NCI-H2029 treated with DMSO at 0.1 percent for 48 hours (cell line): ENCODE measurements at places on chromosomes 4 and X.

DNA sequence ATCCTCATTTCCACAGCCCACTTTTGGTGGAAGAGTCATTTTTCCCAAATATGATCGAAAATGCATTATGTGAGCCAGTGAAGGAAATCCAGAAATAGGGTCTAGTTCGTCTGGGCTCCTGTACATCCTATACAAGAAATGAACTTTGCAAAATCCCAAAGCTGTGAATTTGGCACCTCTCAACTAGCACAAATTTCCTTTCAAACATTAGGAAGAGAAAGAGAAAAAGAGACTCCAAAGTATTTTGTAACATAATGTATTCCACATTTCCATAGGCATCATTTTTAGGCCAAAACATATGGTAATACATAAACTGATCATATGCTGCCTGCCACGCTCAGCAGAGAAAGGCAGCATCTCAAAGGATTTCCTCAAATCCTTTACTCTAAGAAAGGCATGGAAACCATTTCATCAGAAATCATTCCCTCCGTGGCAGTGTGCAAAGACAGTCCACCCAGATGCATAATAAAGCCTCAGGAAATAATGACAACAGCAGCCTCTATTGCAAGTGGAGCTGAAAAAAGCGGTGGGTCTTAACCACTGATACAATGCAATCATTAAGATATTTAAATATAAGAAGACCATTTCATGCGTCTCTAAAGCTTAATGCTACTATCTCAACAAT, 56.8 kb downstream of the ANOS1 start:
- DNase-seq: no peak

DNA sequence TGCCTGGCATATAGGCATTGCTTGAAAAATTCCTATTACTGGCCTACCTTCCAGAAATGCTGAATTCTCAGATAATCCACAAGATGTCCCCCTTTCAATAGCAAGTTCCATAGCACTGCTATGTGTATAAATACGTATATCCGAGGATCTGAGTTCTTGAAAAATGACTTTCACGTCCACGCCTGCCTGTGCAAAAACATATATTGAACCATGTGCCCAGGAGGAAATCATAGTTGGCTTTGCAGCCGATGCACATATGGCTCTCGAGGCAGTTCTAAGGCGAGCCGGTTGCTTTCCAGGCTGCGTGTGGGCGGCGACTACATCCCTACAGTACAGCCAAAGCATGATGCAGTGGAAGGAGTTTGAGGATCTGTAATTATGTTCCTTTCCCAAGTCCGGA, 55.4 kb upstream of the ESX1 start:
- no peak for DNase-seq

DNA sequence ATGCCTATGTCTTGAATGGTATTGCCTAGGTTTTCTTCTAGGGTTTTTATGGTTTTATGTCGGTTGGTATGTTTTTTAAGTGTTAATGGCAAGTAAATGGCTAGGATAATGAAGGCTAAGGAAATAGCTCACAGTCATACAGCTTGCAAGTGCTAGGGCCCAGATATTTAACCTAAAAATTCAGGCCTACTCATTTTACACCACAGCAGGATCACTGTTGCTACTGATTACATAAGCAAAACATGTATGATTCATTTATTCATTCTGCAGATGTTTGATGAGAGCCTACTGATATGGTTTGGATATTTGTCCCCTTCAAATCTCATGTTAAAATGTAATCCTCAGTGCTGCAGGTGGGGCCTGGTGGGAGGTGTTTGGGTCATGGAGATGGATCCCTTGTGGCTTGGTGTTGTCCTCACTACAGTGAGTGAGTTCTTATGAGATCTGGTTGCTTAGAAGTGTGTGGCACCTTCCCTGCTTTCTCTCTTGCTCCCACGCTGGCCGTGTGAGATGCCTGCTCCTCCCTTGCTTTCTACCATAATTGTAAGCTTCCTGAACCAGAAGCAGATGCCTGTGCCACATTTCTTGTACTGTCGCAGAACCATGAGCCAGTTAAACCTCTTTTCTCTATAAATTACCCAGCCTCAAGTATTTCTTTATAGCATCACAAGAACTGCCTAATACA, 175.5 kb downstream of the MAPK10 start:
- no peak for DNase-seq

DNA sequence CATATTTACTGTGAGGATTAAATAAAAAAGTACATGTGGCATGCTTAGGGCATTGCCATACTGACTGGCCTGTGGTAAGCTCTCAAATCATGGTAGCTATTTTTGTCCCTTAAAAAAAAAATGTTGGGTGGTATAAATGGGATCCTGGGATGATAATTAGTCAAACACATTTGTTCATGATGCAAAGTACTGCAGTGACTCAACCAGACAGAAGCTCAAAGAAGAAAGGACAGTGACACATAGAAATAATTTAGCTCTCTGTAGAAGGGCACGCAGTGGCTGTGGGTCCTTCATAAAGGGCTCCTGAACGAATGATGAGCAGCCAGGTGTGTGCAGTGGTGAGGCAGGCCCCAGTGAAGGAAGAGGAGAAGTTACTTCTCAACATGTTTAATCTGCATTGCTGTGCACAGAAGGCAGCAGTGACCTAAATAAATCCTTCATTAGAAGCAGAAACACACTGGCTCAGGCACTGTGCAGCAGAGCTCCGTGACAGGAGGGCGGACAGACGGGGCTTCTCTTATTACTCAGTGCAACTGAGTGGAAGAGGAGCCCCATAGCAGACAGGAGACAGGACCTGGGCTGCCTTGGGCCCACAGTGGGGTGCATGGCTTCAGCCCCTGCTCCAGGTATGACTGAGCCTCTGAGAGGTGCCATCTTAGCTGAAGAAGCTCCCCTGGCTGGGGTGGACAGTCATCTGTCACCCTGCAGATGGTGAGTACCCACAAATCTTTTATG, 20.3 kb downstream of the HS3ST1 start:
- no peak for DNase-seq

GRCh38 chr4:118783887-118784286, 52.0 kb downstream of the SEC24D start:
- no peak for DNase-seq

DNA sequence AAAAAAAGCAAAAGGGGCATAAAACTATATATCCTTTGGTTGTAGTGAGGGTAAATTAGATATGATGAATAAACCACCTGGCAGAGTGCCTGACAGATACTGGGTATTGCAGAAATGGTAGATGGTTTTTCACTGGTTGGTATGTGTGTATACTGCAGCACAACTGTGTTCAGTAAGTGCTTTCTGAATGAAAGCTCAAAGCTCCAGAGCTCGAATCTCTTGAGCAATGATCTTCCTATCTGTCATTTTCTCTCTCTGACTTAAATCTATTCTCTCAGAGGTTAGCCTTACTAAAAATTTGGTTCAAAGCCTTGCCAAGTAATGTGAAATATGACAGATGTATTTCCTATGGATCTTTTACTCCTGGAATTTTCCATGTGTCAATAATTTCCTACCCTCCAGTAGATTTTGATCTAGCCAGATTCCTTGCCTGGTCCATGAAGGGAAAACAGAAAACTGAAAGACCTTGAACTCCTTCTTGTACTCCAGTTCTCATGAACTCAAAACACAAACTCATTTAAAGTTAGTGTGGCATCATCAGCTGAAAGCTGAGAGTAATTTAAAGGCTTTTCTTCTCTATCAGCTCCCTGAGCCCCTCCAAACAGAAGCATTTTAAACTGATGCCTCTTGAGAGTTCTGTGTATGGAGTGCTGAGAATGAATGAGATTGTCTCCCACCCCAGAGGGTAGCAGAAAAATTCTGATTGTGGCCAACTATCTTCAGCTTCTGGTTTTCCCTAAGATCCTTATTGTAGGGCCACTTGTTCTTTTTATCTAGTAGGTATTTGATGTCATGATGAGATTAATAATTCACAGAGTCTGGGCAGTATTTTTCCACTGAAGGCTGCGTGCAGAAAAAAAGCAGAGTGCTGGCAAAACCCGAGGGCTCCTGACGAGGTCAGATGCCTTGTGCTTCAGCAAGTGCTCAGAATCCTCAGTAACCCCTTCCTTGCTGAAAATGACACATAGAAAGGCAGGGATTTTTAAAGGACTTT, 363.4 kb upstream of the BOD1L1 start:
- DNase-seq: no peak

GRCh38 chrX:124127496-124127895, 166.0 kb downstream of the STAG2 start:
- no peak for DNase-seq

GRCh38 chr4:160352637-160353036, 1249.8 kb downstream of the RAPGEF2 start:
- no peak for DNase-seq

GRCh38 chr4:61243962-61244361, 43.8 kb downstream of the ADGRL3 start:
- no peak for DNase-seq

- no peak for DNase-seq
Measured at GRCh38 chr4:89829470-89830138, 7.4 kb downstream of the SNCA start.

DNA sequence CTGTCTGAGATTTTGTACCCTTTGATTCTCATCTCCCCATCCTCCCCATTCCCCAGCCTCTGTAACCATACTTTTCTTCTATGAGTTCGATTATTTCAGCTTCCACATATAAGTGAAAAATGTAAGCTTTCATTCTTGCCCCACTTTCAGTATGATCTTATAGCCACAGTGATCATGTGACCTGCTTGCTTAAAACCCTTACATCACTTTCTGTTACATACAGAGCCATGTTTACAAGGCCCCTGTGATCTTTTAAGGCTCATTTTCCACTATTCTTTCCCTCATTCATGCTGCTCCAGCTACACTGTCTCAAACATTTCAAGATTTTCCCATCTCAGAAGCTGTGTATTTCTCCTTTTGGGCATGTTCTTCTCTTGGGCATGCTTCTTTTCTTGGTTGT, 147.7 kb downstream of the DCK start:
- no peak for DNase-seq

DNA sequence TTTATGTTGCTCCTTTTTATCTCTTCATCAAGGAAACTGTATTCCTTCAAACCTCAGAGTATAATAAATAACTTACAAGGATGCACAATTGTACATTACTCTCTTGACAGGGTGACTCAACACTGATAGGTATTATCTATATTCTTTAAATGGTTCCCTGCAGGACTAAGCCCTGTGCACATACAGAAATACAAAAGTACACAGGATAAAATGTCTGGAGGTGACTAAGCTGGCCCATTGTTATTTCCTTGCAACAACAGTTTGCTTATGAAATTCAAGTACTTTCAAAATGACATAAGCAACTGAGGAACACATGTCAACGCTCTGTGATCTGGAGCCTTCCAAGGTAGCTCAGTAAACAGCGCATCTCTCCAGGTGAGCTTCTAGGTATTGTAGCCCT, 83.8 kb upstream of the RPL34 start:
- no peak for DNase-seq

DNA sequence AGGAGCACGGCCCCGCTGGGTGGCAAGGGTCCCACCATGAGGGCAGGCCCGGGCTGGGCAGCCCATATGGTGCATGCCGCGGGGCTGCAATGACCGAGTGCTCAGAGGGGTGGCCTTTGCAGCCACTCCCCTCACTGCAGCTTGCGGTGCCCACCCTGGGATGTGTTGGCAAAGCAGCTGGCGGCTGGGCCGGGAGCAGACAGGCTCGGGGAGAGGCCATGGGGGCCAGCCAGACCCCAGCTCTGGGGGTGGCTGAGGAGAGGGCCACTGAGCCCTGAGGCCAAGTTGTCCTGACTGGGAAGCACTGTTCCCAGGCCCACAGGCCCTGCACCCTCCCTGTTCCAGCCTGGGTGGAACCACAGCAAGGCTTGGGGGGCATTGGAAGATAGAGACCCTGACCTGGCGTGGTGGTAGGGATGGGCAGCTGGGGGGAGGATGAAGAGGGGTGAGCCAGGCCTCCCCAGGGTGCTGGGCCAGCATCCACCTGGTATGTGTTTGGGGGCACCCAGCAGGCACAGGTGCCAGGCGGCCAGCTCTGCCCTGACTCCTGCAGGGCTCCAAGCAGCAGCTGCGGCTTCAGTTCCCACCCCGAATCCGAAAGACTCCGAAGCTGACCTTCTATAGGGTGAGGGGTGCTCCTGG, 18.4 kb upstream of the RNF4 start:
- DNase-seq: no peak

DNA sequence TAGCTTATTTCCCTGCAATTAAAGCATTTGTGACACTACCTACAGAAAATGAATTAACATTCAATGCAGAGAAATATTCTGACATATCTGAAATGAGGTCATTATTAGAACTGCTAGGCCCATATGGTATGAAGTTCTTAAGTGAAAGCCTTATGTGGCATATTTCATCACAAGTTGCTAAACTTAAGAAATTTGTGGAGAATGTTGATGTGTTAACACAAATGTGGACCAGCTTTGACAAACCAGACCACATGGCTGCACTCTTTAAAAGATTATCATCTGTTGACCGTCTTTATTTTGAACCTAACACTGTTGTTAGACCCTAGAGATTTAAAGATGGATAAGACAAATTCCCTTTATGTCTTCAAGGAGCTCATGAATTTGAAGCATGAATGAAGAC, 1024.1 kb downstream of the RPA4 start:
- no peak for DNase-seq

DNA sequence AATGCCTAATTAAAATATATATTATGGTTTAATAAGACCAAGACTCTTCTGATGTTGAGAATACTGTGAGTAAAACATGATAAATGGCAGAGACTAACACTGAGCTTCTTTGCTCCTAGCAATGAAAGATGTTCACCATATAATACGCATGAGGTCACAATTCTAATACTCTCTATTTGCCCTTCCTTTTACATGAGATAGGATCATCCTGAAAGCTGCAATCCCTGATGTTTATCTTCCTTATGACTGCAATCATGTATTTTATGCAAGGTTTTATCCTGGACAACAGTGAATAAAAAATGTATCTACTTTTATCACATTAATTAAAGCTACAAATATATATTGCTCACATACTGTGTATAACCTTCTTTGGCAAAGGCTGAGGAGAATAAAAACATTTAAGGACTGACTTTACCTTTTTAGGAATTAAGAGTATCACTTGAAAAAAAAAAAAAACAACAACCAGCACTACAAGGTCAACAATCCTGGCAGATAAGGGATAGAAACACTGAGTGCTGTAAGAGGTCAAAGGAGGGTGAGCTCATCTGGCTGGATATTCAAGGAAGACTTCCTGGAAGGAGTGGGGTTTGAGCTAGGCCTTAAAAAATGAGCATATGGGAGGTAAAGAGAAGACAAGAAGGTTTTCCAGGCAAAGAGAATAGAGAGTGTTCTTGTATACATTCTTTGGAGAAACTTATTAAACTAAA, 99.9 kb downstream of the AREG start:
- peak; percentile 30 for DNase-seq
